Stimulated activated CD8-positive, alpha-beta memory T cell treated with anti-CD3 and anti-CD28 coated beads, Interleukin-7, amount 100 ng/mL, for 4 hours (primary cell): ENCODE measurements at places on chromosomes 2 and 18.

DNA sequence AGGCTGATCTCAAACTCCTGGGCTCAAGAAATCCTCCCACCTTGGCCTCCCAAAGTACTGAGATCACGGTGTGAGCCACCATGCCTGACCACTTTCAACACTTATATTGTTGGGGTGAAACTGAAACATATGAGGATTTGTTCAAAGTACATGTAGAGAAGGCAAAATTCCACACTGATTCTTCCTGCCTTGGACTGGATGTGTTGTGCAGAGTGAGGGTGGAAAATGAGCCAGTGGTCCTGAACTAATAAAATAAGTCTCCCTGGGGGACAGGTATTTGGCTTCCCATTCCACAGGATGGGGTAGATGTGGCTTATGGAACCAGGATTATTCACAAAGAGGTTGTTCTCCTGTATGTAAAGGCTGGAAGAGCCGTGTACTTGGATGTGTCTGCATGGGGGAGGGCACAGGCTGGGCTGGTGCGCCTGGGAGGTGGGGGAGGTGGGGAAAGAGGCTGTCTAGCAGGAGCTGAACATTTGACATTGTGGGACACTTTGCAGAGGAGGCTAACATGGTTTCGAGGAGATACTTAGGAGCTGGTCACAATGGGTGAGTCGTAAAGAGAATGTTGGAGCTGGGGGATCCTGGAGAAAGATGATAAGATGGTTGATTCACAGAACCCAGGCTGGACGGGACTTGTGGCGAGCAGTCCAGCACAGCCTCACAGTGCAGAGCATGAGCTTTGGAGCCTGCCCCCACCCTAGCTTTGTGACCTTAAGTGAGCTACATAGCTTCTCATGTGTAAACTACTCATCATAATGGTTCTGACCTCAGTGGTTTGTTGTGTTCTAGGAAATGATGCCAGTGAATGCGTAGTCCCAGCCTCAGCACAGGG lies at the start of gene TXNDC2:
Gene TXNDC2 (plus strand): TSS at position 804 of the 835 bp plus-strand sequence. CDS start 708 bp downstream, outside the sequence.
- no peak for DNase-seq

DNA sequence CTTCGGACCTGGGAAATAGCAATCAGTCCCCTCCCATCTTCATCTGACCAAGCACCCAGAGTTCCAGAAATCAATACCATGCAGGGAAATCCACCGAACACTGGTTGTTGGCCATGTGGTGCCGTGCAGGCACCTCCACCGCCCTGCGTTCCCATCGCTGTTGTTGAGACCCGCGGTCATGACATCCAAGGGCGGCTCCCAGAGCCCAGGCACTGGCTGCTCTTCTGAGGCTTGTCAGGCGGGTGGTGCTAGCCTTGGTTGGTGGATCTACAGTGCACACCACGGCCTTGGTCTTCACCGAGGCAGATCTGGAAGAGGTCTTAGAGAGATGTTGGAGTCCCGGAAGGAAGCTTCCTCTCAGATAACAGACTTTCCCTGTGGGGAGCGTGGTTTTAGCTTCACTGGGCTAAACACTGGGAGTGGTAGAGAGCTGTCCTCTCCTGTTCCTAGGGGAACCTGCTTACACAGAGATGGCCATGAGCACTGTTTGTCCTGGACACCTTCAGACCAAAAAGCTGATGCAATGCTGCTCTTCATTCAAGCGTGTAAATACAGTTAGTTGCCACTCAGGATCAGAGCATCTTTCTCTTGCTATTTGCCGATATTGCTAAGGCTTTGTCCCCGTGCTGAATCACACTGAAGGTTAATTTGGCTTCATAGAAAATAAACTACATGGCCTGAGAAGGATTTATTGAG lies 58.3 kb downstream of the SMIM21 start:
- DNase-seq: no peak

DNA sequence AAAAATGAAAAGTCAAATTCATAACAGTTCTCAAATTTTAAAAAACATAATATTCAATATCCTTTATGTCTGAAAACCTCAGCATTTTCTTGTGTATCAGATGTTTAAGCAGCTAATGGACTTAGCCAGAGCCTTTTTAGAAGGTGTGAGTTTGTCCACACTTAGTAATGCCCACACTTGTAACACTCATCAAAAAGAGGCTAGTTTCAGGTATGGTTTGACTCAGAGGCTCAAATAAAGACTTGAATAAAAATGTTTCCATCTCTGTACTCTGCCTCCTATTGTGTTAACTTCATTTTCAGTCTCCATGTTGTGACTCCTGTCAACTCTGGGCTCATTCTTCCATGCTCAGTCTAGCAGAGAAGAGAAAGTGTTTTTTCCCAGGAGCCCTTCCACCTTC lies 311.6 kb downstream of the IRS1 start:
- no peak for DNase-seq

- DNase-seq: no peak
Measured at GRCh38 chr2:162022290-162022945, 51.6 kb downstream of the DPP4 start.

GRCh38 chr2:208000701-208001395 lies 24.5 kb downstream of the PLEKHM3 start:
- DNase-seq: no peak

DNA sequence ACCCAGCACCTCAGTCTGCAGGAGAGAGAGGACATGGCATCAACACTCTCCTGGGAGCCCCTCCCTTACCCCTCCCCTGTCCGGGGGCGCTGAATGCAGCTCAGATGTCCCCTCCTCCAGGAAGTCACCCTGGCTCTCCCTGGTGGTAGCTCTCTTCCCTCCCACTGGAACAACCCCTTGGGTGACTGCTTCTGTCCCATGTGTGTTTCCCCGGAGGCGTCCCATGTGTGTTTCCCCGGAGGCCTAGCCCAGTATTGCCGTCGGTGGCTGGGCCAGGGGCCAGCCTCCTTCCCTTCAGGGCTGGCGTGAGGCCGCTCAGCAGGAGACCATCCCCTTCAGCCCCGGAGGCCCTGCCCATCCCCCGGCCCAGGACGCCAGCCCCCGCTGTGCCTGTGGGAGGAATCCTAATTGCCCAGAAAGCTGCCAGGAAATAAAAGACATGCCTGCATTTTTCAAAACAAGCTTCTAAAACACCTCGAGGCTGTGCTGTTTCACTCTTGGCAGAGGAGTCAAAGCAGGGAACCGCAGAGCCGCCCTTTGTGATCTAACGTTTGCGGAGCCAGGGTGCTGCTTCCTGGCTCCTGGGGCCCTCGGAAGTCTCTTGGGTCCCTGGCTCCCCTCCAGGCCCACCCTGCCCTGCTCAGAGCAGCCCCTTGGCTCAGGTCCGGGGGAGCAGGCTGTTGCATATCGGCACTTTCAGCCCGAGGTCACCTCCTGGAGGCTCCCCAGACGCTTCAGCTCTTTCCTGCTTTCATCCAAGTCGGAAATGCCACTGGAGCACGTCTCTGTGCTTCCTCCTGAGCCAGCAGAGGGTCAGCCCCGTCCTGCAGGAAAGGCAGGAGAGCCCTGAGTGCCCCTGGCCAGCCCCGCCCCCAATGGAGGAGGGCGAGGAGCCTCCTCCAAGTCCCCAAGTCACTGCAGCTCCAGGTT lies 11.4 kb downstream of the SNED1 start:
- no peak for DNase-seq

GRCh38 chr2:103324671-103325070 lies 562.8 kb downstream of the TMEM182 start:
- DNase-seq: no peak

GRCh38 chr2:142484111-142484510 lies 353.3 kb upstream of the LRP1B start:
- no peak for DNase-seq

- DNase-seq: no peak
Measured at GRCh38 chr2:206512999-206513398, 69.7 kb downstream of the ADAM23 start.

GRCh38 chr2:13696601-13697000 lies 935.9 kb upstream of the LRATD1 start:
- DNase-seq: no peak

- DNase-seq: no peak
Measured at GRCh38 chr2:110863726-110864125, 131.4 kb downstream of the ACOXL start.

DNA sequence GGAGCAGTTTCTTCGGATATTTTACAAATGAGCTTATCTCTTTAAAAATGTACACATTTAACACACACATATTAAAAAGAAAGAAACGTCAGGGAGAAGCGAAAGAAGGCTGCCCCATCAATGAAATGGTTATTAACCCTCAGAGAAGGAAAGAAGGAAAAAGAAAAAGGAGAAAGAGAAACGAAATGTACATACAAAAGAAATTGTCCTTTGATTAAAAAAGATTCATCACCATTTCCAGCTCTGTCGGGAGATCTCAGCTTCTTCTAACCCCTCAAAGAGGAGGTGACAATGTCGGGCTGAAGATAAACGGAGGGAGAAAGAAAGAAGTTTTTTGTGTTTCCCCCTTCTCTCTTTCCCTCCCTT lies 1.5 kb downstream of the IKZF2 start:
- no peak for DNase-seq

- DNase-seq: no peak
Measured at GRCh38 chr2:177338177-177338721, 54.3 kb upstream of the AGPS start.
